ENCODE measurements at places on chromosomes 4 and X.

- no peak for DNase-seq
Observed at GRCh38 chr4:112290341-112290740, 4.6 kb upstream of the TIFA start.

DNA sequence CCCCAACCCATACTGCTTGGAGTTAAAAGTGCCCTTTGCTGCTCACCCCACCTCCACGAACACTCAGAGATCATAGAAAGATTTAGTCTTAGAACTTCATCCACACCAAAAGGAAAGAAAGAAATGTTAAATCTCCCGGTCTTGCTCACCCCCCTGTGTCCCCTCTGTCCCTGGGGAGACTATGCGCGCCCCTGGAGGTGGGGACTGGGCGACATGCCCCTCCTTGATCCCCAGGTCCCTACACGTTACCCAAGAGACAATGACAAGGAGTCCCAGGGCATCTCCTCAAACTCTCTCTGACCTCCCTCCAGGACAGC lies 620 bp downstream of the ITM2A start:
- no peak for DNase-seq

DNA sequence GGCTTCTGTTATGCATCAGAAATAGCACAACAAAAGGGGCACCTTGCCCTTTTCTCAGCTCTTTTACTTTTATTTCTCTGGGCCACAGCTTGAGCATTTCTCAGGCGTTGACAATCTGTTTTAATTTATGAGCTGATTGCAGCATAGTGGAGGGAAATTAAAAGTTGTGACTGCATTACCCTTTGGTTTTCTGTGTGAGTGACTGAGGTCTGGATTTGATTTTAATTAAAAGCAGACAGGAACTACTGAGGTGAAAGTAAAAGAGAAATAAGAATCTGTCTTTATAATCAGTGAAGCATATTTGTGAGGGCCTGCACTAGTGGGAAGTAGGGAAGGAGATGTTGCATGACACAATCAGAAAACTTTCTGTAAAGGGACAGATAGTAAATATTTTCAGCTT lies 43.4 kb upstream of the GEMIN8 start:
- no peak for DNase-seq

GRCh38 chr4:147854154-147854553 lies 122.3 kb downstream of the ARHGAP10 start:
- no peak for DNase-seq

GRCh38 chr4:104615926-104616325 lies 121.2 kb upstream of the CXXC4 start:
- no peak for DNase-seq

DNA sequence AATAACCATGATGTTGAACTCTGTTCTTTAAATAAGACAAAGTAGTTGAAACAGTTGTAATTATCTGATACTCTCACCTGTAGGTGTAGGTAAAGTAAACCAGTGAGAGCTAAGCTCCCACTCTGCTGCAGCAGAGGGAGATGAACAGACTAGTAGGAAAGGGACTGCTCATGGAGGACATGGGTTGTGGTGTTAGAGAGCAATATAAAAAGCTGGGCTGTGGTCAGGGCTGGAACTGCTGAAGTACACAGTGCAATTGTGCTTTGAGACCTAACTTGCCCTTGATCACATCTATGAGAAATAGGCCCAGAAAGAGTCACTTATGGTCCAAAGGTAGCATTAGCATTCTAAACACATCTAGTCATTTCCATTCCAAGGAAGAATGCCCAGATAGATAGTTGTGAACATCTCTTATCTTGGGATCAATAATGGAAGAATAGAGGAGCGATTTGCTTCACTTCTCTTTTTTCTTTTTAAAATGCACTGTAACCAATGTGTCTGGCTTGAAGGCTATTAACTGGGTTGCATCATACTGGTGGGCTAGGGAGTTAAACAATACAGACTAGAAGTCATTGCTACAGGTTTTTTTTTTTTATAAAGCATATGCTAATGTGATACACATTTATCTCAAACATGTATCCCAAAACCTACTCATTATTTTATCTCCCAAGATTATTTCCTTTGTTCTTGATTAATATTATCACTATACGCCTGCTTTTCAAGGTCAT lies 251.3 kb upstream of the CENPE start:
- DNase-seq = no peak
